Left colon (tissue), 2 donors: ENCODE measurements at places on chromosomes 3 and 15.

GRCh38 chr3:181103605-181104004 is 114.1 kb upstream of the DNAJC19 start:
- no peak for DNase-seq

DNA sequence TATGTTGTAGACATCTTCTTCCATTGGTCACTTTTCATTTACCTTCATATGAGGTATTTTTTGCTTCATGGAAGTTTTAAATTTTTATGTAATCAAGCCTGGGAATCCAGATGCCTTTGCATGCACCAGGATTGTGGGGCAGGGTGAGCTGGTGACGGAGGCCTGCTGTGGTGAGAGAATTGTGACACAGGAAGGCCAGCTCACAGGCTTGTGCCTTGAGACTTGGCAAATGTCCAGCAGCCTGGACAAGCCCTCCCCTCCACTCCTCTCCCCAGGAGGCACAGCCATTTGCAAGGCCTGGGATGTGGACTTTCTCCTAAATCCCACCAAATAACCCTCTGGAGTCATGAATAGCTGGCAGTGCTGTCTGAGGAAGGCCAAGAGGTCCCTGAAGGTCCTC is 67.4 kb downstream of the RHCG start:
- no peak for DNase-seq

- DNase-seq: no peak
These were observed 4.2 kb downstream of the TRA2B start for GRCh38 chr3:185933374-185934173.

- DNase-seq: no peak
These were observed 13.2 kb upstream of the STAB1 start for GRCh38 chr3:52481819-52482521.

DNA sequence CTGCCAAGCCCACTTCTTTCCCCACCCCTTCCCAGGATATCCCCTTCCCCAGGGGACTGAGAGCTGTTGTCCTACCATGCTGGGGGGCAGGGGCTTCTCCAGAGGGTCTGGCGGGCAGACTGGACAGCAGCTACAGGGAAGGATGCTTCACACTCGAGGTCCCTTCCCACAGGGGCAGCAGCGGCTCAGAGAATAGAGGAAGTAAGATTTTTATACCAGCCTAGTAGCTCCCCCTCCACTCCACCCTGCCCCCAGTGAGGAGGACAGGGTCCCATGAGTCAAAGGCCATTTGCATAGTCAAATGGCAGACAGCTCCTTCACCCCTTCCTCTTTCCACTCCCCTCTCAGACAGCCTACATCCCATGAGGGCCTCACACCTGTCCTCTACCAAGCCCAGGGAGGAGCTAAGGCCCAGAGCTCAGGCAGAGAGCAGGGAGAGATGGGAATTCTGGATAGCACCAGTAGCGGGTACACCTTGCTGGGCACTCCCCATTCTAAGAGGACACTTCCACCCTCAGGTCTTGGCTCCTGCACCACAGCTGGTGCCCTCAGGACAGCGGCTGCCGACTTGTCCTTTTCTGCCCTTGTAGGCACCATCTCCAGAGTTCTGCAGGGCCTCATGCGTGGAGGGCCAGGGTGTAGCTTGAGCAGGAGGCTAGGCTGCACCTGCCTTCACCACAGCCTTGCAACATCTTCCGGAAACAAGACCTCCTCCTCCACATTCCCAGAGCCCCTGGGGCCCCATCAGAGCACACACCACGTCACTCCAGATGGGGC is at the start of gene TLR9:
Gene TLR9 (minus strand): TSS at position 194 of the 777 bp plus-strand sequence. CDS start 116 bp downstream, at position 78.
- DNase-seq: no peak

DNA sequence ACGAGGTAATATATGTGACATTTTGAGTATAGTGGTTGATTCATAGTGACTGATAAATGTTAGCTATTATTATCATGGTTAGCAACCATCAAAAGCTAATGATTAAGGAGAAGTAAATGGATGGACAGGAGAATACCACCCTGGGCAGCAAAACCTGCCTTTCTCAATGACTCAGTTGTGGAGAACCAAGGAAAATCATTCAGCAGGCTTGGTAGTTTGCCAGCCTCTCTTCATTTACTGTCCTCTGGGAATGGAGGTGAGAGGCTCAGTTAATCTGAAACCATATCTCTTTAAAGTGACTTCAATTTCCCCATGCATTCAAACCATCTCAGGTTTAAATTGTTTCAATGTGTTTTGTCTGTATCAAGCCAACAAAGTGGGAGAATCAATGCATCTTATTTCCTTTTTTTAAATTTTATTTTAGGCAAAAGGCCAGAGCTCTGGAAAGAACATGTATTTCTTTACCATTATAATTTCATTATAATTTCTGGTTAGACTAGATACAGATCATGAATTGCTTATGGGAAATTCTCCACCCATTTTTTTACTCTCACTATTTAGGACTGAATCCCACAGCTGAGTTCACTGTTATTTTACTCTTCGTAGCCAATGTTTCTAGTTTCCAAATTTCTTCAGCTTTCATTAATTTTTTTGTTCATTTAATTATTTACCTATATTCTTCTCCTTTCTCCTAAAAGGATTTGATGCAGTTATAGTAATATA is 2.7 kb downstream of the TM4SF18 start:
- DNase-seq: no peak

DNA sequence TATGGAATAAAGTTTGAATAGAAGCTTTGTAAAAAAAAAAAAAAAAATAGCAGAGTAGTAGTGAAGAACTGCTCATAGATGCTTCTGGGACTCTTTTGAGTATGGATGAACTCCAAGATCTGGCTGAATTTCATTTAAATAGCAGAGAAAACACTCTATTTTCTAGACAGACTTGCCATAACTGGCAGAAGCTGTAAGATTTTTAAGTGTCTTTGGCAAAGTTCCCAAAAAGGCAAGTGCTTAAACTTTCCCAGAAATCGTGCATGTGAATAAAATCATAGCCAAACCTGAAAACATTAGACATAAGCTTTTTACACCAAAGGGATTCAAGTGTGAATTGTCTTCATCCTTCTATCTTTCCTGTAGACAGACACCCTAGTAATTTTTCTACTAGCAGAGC is 110.3 kb upstream of the MITF start:
- DNase-seq: no peak

DNA sequence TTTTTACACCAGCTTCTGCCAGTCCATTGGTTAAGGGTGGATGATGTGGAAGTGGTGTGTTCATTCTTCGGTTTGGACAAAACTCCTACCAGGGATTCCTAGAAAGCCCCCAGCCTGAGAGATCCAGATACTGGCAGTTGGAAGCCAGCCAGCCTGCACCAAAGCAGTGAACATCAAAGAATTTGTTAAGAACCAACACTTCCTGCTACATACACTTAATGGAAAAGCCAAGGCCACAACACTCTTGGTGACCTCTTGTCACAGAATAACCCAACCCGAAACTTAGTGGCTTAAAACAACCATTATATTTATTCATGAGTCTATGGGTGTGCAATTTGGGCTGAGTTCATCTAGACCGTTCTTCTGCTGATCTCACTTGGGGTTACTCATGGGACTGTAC is 42.9 kb upstream of the ADAMTS9 start:
- no peak for DNase-seq

GRCh38 chr3:27213450-27213849 is 155.7 kb downstream of the NEK10 start:
- no peak for DNase-seq

DNA sequence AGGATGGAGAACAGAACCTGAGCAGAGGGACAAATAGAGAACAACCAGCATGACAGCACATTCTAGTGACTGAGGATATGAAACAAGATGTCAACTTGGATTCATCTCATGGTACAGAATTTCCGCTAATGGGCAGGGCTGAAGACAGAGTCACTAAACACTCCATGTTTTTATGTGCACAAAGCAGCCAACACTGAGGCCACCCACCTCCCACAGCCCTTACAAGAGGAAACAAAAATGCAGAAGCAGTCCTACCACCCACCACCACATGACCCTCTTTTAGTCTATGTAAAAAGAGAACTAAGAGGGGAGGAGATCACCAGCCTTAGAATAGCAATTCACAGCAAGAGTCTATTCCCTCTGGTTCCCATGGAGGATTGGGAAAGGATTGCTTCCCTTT is 131.4 kb upstream of the UBE2E2 start:
- no peak for DNase-seq

DNA sequence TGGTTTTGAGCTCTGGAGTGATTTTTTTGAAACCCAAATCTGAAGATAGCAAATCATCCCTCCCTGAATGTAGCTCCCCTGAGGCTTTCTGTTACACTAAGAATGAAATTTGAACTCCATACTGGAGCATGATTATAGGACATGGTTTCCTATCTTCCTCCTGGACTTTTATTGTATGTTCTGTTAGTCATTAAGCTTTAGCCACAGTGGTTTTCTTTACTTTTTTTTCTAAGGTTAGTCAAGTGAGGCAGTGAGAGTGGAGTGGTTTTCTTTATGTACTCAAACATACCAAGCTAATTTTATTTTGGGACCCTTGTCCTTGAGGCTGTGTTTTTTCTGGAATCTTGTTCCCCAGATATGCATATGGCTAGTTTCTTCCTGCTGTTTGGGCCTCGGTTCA is 55.2 kb upstream of the FRMD4B start:
- no peak for DNase-seq

DNA sequence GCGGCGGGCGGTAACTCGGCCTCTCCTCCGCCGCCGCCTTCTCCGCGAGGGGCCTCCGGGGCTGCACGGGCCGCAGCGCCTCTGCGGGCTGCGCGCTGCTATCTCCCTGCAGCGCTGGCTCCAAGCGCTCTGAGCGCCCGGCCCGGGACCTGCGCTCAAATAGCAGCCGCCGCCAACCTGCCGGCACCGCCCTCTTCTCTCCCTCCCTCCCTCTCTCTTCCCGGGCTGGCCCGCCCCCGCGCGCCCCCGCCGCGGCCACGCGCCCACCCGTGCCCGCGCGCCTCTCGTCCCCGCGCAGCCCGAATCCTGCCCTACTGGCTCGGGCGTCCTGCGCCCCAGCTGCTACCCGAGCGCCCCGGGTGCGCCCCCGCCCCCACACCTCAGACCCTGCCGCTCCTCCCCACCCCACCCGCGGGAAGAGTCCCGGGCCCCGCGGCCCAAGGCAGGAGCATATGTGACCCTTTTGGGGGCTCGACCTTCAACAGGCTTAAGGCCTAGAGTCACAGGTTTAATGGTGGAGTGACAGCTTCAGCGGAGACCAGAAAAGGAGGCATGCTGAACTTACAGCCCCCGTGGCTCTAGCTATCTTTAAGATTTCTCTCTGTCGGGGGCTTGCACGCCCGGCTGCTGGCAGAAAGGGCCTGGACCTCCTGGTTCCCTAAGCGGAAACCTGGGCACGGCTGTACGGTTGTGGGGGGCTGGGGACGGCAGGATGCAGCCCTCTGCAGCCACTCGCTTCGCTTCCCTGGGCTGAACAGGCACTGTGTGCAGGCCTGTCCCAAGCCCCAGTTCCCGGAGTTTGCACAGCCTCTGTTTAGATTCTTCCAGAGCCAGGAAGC is at the start of gene CACNA2D2:
Gene CACNA2D2 (minus strand): TSS at position 131 of the 839 bp plus-strand sequence. CDS start 211 bp downstream, outside the sequence.
- peak; percentile 47 for DNase-seq

GRCh38 chr3:7682822-7683229 is 818.8 kb upstream of the LMCD1 start:
- DNase-seq: no peak

- DNase-seq: no peak
These were observed 35.6 kb downstream of the MAP6D1 start for GRCh38 chr3:183789826-183790225.

DNA sequence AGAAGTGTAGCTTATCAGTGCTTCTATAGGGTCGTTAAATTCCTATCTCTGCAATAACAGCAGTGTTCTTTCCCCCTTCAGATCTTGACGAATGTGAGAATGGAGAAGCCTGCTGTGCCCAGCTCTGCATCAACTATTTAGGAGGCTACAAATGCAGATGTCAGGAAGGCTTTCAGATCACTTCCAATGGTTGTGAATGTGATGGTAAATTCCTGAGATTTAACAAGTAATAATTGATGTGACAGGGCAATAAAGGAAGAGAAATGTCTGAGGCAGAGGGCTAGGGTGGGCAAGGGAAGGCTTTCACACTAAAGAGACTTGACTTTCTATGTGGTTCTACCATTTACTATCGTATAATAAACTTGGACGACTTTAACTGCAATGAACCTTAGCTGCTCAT is 711.7 kb upstream of the GOLIM4 start:
- DNase-seq: no peak

DNA sequence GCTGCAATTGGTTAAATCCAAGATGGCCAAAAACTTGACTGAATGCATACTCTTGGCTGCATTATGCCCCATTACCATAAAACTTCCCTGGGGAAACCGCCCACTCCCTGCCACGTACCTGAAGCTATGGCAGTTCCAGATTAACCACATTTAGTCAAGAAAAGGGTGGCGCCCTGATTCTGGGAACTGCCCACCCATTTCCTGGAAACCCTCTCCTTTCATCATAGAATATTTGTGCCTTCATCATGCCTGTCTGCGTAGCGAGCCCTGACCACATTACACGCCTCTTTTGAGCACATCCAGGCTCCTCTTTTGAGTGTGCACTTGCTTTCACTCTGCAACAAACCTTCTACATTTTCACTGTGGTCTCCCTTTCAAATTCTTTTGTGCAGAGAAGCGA is 5.2 kb downstream of the LINS1 start:
- DNase-seq: peak; percentile 35

- DNase-seq: no peak
These were observed 66.6 kb downstream of the USF3 start for GRCh38 chr3:113629584-113630421.

DNA sequence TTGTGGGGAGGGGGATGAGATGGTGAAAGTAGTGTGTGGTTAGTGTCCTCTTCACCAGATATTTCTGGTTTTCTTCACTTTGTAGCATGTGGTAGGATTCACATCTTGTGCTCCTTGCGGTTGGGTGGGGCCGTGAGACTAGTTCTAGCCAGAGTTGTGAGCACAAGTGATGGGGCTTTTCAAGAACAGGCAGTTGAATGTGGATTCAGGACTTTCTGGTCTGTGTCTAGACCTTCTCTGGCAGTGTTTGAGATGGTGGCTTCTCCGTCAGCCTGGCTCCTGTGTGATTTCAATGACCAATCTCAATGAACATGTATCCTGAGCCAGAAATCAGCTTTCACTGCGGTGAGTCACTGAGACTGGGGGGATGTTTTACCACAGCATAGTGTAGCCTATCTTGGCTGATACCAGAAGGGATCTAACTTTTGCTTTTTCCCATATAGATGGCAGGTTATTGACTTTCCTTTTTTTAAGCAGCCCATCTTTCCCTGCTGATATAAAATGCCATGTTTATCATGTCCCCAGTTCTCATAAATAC is 82.6 kb downstream of the RPLP1 start:
- DNase-seq: no peak

- DNase-seq: no peak
These were observed 103.1 kb downstream of the LRIG1 start for GRCh38 chr3:66397745-66398144.

GRCh38 chr15:25869701-25870100 is 6.6 kb upstream of the ATP10A start:
- no peak for DNase-seq

DNA sequence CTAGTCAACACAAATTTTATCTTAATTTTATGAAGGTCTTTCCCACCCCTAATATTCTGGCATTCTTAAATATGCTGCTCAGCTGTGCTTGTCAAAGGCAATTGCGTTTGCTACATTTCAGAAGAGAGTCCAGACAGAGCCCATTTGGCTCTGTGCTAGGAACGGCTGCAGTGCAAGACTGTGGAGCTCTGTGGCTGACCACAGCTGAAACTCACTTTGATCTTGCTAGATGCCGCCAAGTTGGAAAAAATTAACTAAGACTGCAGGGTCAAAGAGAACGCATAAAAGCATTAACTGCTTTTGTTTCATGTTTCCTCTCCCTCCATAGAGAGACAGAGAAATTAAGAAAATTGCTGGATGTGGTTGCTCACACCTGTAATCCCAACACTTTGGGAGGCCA is 7.6 kb upstream of the PPP1R2 start:
- no peak for DNase-seq

- peak; percentile 73 for DNase-seq
These were observed 12.7 kb downstream of the ATP10A start for GRCh38 chr15:25850154-25851111.
